ENCODE measurements at places on chromosomes 3 and 15. TPM values are rescaled to one million over a fixed set of nuclear protein-coding genes. Genes with fewer than 3 reads are reported as not detected.

- no peak for DNase-seq
- no peak overlapping the region for H3K27ac ChIP-seq
- no peaks in the 10 kb centered on the region for H3K36me3 ChIP-seq
- H3K4me3 ChIP-seq: no peak overlapping the region
Observed at GRCh38 chr3:41000471-41000870, 198.8 kb upstream of the CTNNB1 start.

DNA sequence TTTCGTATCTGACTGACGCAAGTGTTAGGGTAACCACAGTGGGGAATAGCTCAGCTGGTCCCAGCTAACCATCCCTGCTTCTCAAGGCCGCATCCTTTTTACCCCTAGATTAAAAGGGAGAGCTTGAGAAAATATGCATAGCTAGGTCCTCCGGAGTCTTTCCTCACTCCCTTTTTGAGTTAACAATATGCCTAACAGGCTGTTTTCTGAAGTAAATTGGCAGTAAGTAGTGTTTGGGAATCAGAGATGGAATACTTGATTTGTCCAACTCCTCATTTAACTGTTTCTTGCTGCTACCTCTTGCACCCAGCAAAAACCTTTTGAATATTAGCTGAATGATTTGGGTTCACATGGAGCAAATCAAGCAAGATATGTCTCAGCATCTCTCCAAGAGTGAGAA, 326.1 kb downstream of the LPP start:
- DNase-seq: no peak
- H3K36me3 ChIP-seq: peaks cover 2% of the 10 kb centered on the region
- H3K27me3 ChIP-seq: no peaks in the 10 kb centered on the region

GRCh38 chr15:90760661-90761232, 43.6 kb downstream of the BLM start:
- H3K27ac ChIP-seq: no peak overlapping the region
- no peaks in the 10 kb centered on the region for H3K27me3 ChIP-seq
- no peak overlapping the region for H3K4me3 ChIP-seq
- peaks cover 5% of the 10 kb centered on the region for H3K4me1 ChIP-seq
- H3K36me3 ChIP-seq: no peaks in the 10 kb centered on the region
- no peak for DNase-seq

GRCh38 chr3:145197821-145198220, 963.2 kb downstream of the PLOD2 start:
- DNase-seq: no peak
- H3K27me3 ChIP-seq: no peaks in the 10 kb centered on the region
- H3K36me3 ChIP-seq: no peaks in the 10 kb centered on the region
- H3K27ac ChIP-seq: no peak overlapping the region
- no peak overlapping the region for H3K4me3 ChIP-seq

DNA sequence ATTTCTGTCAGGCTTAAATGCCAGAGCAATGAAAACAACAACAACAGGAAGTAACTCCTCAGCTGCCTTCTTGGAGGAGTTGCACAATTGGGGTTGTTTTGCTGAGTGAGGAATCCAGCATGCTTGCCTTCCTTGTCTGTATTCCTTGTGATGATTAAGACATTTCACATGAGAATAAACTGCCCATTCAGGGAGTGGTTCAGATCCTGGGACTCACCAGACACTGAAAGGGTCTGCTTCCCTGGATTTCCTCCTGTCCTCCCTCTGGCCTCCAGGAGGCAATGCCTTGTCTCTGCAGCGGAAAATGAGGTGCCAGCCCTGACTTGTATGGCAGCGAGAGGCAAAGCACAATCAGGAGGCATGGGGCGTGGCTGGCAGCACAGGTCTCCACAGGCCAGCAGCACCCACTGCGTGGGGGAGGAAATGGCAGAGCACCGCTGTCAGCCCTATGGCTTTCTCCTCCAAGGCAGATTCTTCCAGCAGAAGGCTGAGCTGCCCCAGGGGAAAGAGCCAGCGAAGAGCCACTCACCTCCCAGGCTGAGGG, 41.5 kb downstream of the RBP2 start:
- H3K4me1 ChIP-seq: no peaks in the 10 kb centered on the region
- no peaks in the 10 kb centered on the region for H3K36me3 ChIP-seq
- no peak for DNase-seq
- H3K27me3 ChIP-seq: no peaks in the 10 kb centered on the region
- H3K27ac ChIP-seq: no peak overlapping the region
- H3K4me3 ChIP-seq: no peak overlapping the region

DNA sequence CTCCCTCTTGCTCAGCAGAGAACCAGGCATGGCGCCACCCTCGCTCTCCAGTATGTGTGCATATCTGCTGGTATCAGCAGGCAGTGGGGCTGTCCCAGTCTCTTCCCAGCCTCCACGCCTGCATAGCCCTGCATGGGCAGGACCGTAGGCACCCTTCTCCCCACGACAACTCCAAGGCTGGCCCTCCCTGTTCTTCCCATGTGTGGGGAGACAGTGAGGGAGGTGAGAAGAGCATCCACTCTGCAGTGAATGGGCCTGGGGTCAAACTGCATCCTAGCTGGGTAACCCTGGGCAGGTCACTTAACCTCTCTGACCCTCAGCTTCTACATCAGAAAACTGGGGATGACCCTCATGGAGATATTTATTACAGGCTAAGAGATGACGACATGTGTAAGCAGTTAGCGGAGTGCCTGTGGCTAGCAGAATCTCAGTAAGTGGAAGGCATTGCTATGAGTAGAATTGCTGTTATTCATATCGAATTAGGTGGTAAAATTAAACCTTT, 13.3 kb upstream of the SSUH2 start:
- H3K4me1 ChIP-seq: peaks cover 8% of the 10 kb centered on the region
- peaks cover 2% of the 10 kb centered on the region for H3K27me3 ChIP-seq
- H3K27ac ChIP-seq: peak overlapping the region; percentile 20
- no peak for DNase-seq
- H3K4me3 ChIP-seq: no peak overlapping the region

GRCh38 chr3:141306276-141306675, 62.0 kb upstream of the ZBTB38 start:
- no peak overlapping the region for H3K27ac ChIP-seq
- no peak for DNase-seq

- no peaks in the 10 kb centered on the region for H3K4me1 ChIP-seq
- H3K36me3 ChIP-seq: no peaks in the 10 kb centered on the region
- H3K27me3 ChIP-seq: no peaks in the 10 kb centered on the region
- no peak overlapping the region for H3K4me3 ChIP-seq
- H3K27ac ChIP-seq: no peak overlapping the region
- DNase-seq: no peak
Observed at GRCh38 chr3:196192036-196192523, 19.1 kb downstream of the ZDHHC19 start.

DNA sequence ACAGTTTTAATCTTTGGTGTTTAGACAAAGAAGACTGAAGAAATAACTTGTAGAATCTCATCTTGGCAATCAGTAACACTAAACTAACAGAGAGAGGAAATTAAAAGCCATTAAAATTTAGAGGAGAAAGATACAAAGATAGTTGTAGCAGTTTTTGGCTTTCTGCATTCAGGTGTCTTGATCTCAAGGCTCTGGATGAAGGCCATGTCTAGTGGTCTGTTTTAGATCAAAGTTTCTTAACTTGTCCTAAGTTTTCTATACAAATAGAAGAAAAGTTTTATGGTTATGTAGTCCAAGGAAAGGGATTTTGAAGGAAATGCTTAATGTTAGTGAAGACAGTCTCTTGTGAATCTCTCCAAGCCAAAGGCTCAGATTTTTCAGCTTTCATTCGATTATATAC, 222.9 kb downstream of the BCHE start:
- DNase-seq: no peak
- H3K27ac ChIP-seq: no peak overlapping the region
- H3K27me3 ChIP-seq: no peaks in the 10 kb centered on the region
- no peaks in the 10 kb centered on the region for H3K4me1 ChIP-seq

- H3K27me3 ChIP-seq: peaks cover under 1% of the 10 kb centered on the region
- no peaks in the 10 kb centered on the region for H3K36me3 ChIP-seq
- H3K27ac ChIP-seq: no peak overlapping the region
- H3K4me1 ChIP-seq: no peaks in the 10 kb centered on the region
- DNase-seq: peak; percentile 55
- H3K4me3 ChIP-seq: no peak overlapping the region
Observed at GRCh38 chr3:69675786-69676530, 63.3 kb upstream of the MITF start.

DNA sequence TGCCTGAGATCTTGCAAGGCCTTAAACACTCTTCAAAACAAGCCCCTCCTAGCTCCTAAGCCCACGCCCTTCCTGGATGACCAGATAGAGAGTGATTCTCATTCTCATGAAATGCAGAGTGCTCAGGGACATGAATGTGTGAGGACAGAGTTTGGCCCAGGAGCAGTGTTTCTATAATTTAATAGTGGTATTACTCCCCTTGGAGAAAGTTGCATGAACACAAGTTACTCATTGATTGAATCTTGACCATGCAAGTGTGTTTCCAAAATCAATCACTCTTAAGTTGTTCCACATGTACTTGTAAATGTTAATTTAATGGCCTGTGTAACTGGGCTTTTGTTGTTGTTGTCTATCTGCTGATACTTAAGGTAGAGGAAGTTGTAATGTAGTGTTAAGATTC, 181.6 kb downstream of the ADAMTSL3 start:
- H3K4me3 ChIP-seq: no peak overlapping the region
- H3K27ac ChIP-seq: no peak overlapping the region
- H3K27me3 ChIP-seq: no peaks in the 10 kb centered on the region
- no peaks in the 10 kb centered on the region for H3K4me1 ChIP-seq
- DNase-seq: no peak
- no peaks in the 10 kb centered on the region for H3K36me3 ChIP-seq

GRCh38 chr3:48847053-48847503, 596 bp downstream of the PRKAR2A start:
- H3K27me3 ChIP-seq: no peaks in the 10 kb centered on the region
- peaks cover 9% of the 10 kb centered on the region for H3K4me1 ChIP-seq
- peak; percentile 77 for DNase-seq
- H3K4me3 ChIP-seq: peak overlapping the region; percentile 59
- peak overlapping the region; percentile 44 for H3K27ac ChIP-seq

DNA sequence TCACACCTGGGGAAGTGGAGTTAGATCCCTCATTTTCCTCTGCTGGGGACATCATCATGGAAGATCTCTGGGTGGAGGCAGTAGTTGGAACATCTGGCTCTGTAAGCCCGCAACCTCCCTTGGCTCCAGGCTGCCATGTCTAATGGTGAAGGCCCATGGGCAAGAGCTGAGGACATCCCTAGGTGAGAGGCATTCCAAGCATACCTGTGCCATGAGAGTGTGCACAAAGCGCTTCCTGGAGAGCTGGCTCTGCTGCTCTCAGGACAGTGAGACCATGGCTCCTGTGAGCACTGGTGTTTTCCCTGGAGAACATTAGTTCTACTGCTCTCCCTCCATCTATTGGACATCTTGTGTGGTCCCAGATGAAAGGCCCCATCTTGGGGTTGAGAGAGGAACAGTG, 7.7 kb downstream of the MAPKAPK3 start:
- no peak overlapping the region for H3K27ac ChIP-seq
- H3K36me3 ChIP-seq: no peaks in the 10 kb centered on the region
- DNase-seq: no peak
- no peaks in the 10 kb centered on the region for H3K27me3 ChIP-seq

DNA sequence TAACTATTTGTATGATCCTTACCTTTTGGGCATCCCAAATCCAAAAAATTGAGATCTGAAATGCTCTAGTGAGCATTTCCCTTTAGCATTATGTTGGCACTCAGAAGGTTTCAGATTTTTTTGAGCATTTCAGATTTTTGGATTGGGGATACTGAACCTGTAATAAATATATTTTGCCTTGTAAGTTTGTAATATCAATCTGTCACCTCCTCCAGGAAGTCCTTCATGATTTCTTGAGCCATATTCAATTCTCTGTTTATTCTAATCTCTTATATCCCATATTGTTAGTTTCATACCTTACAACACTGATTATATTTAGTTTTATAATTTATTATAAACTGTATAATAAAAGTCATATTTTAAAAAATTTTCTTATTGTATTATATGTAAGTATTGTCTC, 215.2 kb downstream of the BBX start:
- H3K27ac ChIP-seq: no peak overlapping the region
- no peaks in the 10 kb centered on the region for H3K4me1 ChIP-seq
- H3K36me3 ChIP-seq: no peaks in the 10 kb centered on the region
- H3K4me3 ChIP-seq: no peak overlapping the region

DNA sequence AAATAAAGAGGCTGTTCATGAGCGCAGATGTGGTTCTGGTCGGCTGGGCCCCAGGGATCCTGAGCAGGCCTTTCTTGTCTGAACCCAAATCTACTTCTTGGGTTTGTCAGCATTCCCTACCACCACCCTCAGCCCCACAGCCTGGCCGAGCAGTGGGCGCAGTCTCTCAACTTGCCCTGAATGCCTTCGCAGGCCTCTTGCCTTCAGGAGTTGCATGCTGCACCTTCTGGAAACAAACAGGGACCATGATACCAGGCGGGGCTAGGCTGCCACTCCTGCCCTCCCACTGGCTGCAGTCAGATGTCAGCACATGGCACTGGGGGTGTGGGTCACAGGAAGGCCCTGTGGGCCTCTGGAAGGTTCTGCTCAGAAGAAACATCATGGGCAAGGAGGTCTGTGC, 13.2 kb upstream of the C15orf39 start:
- no peak for DNase-seq
- H3K4me1 ChIP-seq: no peaks in the 10 kb centered on the region
- no peak overlapping the region for H3K27ac ChIP-seq
- no peaks in the 10 kb centered on the region for H3K36me3 ChIP-seq
- H3K27me3 ChIP-seq: no peaks in the 10 kb centered on the region

DNA sequence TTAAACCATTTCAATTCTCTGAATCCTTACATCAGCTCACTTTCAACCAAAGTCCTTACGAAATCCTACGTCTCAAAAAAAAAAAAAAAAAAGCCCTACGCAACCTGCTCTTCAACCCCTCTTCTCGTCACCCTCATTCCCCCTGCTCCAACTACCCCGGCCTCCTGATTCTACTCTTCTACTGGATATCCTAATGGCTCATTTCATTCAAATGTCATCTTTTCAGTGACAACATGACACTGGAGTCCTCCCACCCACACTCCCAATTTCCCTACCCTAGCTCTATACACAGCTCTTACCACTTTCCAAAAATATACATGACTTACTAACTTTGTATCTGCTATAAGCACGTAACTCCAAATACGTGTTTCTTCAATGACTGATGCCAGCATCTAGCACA, 11.5 kb downstream of the UBP1 start:
- no peak overlapping the region for H3K27ac ChIP-seq

Gene SLC9C1
- total RNA-seq: 0.09 TPM

Gene PCSK6
- 0.72 TPM for total RNA-seq

Gene ZNF502
- total RNA-seq: 4.1 TPM

Gene CCDC39
- total RNA-seq: not detected

Gene CDCP1
- total RNA-seq: not detected

Gene ZNF80
- total RNA-seq: not detected

All from endothelial cell of umbilical vein (primary cell).